ENCODE measurements at places on chromosomes 3 and 15.
A peak's percentile ranks its signal among the peaks of the same experiment; 100 is the strongest.

GRCh38 chr3:174216946-174217718 lies 642.0 kb upstream of the NAALADL2 start:
- DNase-seq: no peak

DNA sequence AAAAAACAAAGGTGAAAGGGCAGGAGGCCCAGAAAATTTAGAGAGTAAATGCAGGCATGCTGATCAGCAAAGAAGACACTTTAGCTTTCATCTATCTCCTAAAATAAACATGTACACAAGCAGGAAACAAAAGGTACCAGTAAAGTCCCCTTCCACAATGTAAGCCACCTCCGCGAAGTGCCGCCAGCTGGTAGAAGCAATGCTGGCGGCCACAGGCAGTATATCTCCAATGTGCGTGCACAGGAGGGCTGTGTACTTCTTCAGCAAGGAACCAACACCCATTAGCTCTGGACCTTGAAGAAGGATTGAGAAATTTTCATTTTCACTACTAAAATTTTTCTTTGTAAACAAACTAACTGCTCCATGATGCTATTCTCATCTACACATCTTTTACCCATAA lies 75.4 kb downstream of the HERC2 start:
- DNase-seq: no peak

DNA sequence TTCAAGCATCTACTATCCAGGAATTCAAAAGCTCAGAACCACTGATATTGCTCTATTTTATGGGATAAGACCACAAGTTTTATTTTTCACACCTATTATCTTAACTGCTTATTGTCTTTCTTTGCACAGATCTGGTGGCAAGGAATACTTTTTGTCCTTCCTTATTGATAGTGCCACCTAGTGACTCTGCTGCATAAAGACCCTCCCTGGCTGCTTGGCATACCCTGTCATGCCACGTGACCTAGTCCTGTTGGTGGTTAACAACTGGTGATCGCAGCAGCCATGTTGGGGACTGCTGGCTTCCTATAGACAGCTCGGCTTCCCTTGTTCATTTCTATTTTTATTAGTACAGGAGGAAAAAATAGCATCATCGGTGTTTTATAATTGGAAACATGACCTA lies 236.3 kb downstream of the MEX3B start:
- DNase-seq: no peak

DNA sequence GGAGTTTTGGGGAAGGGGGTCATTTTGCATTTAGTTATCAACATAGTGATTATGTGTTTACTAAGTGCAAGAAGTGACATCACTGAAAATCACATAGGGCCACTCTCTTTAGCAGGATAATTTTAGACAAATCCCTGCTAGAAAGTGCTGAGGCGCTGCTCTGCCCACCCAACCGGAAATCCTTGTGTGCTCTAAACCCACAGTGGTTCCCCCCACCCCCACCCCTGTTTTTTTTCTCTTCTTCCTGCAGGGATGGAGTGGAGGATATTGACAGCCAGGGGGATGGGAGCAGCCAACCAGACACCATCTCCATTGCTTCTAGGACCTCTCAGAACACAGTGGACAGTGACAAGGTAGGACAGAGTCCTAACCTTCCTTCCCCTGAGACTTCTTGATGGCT lies 234.2 kb upstream of the UMPS start:
- no peak for DNase-seq

DNA sequence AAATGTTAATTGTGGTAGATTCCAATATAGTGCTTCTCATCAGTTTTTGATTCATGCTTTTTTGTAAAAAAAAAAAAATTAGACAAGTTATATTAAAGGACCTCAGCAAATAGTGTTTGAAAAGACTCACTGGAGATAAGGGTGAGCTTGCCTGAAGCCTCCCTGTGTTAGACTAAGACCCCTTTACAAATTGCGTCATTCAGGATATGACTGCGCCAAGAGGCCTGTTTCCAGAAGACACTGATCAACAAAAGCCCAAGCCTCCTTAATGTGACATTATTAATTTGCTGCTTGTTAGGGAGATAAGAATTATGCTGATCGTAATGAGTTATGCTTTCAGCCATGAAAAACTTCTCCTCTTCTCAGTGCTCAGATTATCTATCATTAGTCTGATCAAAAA lies 13.0 kb upstream of the DNAJC13 start:
- DNase-seq: no peak

- no peak for DNase-seq
Measured at GRCh38 chr3:83193526-83193925, 1432.1 kb upstream of the GBE1 start.

DNA sequence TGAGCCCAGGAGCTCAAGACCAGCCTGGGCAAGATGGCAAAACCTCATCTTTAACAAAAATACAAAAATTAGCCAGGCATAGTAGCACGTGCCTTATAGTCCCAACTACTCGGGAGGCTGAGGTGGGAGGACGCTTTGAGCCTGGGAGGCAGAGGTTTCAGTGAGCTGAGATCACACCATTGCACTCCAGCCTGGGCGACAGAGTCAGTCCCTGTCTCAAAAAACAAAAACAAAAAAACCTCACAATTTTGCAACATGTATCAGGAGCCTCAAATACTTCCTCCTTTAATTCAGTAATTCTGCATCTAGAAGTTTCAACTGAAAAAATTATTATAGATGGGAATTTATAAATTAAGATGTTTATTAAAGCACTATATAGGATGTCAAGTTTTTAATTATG lies 1.1 kb downstream of the MRPL47 start:
- no peak for DNase-seq

GRCh38 chr3:49666592-49666991 lies 7.6 kb upstream of the APEH start:
- DNase-seq: no peak

DNA sequence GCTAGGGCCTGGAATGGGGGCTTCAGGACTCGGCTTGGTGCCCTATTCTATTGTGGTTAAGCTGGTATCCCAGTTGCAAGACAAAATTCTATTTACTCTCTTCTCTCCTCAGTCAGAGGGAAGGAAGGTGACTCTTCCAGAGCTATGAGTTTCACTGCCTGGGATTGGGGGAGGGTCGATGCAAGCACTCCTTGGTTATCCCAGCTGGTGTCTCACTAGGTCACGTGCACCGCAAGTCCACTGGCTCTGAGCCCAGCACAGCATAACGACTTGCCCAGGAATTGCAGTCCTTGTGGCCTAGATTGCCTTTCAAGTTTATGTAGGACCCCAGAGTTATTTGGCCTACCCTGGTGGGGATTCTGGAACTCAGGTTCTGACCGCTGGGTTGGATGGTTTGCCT lies 958.8 kb downstream of the IGSF11 start:
- DNase-seq: no peak

DNA sequence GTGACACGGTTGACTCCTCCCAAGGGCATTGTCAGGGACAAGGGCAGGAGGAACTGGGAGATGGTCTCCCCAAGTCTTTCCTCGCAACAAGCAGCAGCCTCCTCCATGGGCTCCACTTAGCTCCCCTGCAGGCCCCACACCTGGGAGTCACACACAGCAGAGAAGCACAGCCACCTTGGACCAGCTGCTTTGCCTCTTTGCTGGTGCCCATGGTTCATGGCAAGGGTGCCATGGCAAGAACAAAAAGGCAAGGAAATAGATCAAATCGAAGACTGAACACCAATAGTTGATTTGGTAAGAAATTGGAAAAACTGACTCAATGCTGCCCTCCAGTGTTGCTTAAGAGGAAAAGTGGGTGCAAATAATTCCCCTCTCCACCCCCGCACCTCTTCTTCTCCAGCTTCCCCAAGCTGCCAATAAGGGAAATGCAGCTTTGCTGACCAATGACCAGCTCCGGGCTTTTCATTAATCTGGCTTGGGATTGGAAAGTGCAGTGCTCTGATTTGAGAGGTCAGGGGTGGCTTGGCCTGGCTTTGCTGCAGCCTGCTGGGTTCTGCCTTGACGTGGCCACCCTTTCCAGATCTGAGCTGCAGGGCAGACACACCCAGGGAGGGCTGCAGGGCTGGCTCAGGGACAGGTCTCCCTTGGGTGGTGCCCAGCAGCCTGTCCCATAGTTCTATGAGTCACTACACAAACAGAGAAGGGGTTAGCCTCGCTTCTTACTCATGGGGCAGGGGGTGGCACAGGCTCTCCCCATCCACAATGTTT lies 162.0 kb downstream of the KLF13 start:
- no peak for DNase-seq

DNA sequence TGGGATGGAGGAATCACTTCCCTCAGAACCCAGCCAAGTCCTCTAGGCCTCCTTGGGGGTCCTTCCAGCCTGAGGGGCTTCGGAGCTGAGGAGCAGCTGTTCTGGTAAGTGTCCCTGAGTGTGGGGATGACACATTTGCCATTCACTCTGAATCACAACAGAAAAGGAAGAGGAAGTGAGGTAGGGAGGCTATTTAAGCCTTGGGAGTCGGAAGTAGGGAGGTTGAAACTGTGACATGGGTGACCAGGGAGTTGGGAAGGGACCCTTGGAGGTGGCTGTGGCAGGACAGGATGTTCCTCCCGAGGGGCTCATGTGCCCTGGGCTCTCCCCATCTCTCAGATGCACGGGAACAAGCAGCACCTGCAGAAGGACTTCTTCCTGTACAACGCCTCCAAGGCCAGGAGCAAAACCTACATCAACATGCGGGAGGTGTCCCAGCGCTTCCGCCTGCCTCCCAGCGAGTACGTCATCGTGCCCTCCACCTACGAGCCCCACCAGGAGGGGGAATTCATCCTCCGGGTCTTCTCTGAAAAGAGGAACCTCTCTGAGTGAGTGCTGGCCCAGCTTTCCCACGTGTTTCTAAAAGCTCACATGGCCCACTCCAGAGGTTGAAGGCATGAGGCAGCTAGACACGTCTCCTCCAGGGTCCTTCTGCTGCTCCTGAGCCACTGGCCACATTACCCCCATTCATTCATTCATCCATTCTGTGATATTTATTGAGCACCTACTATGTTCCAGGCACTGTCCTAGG lies 43.3 kb downstream of the CAPN3 start:
- no peak for DNase-seq

- DNase-seq: no peak
Measured at GRCh38 chr3:115990669-115991068, 367.4 kb downstream of the GAP43 start.

DNA sequence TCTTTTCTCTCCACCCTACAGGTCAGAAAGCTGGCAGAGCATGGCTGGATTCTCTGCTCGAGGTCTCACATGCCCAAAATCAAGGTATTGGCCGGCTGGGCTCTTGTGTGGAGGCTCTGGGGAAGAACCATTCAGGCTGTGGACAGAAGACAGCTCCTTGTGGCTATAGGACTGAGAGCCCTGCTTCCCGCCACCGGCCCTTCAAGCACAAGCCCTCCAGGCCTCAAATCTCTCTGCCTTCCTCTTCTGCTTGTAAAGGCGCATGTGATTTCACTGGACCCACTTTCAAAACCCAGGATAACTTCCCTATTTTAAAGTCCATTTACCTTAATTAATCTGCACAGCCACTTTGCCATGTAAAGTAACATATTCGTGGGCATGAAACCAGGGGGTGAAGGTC lies 36.2 kb upstream of the MGLL start:
- DNase-seq: no peak

- DNase-seq: peak; percentile 72
Measured at GRCh38 chr15:41971895-41972252, 483 bp downstream of the EHD4 start.

DNA sequence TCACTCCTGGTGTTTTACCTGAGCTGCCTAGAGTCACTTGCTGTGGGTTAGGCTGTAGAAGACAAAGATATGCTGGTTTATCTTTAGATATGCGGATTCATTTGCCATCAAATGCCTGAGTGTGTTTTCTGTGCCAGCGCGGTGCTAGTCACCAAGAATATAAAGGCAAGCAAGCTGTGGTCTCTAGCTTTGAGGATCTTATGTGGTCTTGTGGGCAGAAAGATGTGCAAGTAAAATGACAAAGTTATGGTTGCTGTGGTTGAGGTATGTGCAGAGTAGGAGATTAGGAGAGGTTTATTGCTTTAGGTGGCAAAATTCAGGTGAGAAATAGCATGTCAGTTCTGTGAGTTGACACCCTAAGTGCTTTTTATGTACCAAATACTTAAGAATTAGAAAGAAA lies 94.2 kb downstream of the CGNL1 start:
- DNase-seq: no peak

GRCh38 chr15:88956906-88957305 lies 43.7 kb upstream of the MFGE8 start:
- no peak for DNase-seq

GRCh38 chr3:127765735-127766134 lies 56.6 kb downstream of the MGLL start:
- no peak for DNase-seq

DNA sequence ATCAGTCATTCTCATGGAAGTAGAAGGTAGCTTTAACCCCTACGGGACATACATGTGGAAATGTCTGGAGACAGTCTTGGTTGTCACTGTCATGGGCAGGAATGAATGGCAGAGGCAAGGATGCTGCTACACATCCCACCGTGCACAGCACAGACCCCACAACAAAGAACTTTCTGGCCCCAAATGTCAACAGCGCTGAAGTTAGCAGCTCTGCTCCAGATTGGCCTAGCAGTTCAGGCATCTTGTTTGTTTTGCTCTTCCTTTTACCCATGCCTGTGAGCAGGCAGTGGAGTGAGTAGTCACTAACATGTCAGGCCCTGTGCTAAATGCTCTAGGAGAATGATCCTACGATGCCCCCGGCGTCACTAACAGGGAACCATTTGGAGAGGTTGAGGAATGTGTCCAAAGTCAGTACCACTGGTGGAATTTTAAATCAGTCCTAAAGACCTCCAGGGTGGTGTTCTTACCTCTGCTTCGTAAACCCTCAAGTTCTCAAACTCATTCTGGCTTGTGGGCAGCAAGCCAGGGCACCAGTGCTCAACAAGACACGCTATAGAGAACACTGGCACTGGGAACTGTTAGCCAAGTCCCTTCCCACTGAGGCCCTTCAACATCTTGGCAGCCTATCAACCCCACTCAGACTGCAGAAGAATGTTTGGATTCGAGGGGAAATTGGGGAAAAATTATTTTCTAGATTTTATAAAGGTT lies 142.2 kb downstream of the FOXP1 start:
- no peak for DNase-seq

GRCh38 chr3:27905625-27906024 lies 183.5 kb upstream of the EOMES start:
- no peak for DNase-seq

- no peak for DNase-seq
Measured at GRCh38 chr15:68528626-68529290, 50.0 kb upstream of the CORO2B start.

DNA sequence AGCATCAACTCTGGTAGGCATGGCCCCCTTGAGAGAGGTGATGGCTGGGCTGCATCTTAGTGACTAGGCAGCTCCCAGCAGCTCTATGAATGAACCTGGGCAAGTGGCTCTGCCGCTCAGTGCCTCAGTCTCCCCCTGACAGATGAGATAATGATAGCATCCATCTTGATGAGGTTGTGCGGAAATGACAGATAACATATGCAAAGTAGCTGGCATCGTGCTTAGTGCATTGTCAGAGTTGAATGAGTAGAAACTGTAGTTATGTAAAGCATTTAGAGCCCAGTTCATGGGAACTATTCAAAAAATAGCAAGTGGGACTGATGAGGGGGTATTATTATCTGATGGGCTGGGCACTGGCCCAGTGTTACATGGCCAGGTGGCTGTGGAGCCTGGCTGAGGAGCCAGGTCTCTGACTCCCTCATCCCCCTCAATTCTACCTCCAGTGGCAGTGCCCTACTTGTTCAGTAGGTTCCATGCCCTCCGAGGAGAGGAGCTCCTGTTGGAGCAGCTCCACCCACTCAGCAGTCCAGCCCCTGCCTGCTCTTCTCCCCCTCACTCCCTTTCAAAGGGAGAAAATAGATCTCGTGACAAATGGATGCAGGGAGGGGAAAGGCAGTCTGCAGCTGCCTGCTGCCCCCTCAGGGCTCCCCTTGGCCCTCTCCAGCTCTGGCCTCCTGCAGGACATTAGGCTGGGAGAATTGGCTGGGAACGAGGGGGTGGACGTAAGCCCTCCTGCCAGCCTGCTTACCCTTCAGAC lies 6.6 kb downstream of the PRKCD start:
- DNase-seq: no peak

Measured in left forelimb (tissue), 1 donor.